ENCODE measurements at places on chromosomes 4 and X.

- no peak for DNase-seq
Measured at GRCh38 chrX:149152941-149153340, 352.2 kb downstream of the IDS start.

DNA sequence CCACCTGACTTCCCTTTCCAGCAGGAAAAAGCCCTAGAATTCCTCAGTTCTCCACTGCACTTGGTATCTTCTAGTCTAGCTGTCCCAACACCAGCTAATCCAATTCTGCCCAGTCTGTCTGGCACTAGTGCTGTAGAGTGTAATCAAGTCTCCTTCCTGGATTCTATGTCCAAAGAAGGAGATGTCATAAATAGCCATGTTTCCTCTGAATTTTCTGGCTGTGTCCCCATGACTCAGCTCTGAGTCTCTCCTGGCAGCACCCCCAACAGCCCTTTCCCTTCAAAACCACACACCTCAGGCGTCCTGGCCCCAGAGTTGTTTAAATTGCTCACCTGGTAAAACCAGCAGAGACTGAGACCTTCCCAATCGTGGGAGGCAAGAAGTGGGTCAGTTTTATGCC lies 197.2 kb downstream of the GRXCR1 start:
- peak; percentile 50 for DNase-seq

DNA sequence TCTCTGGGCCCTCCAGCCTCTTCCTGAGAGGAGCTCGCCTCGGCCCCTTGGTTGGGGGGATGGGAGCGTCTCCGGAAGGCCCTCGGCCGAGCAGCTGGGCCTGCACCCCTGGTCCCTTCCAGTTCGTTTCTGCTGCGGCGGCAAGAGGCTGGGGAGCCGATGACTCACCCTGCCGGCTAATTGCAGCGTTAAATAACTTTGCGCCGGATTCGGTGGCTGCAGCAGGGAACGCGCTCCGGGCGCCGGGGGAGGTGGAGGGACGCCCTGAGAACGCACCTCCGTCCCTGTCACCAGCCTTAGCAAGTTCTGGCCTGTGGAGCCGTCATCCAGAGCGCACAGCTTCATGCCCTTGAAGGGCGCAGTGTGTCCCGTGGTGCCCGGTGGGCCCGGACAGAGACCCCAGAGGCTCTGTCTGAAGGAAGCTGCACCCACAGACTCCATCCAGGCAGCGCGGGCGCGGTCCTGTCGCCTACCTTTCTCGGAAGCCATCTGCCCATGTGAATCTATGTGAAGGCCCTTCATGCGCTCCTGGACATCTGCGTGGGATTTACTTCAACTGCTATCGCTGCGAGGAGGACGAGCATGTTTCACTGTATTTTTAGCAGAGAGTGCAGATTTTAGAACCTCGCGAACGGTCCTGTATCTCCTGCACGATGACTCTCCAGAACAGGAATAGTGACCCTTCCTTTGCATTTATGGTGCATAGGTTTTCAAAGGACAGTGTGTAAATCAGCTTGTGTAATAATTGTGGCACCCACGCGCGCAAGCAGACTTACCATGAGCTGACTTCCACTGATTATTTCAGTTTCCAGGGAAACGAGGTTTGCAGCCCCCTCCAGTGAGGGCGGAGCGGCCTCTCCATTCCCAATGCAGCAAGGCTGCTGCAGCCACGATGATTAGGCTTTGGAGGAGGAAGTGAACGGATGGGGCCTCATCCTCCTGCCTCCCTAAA lies 1.7 kb upstream of the TMEM271 start:
- DNase-seq: no peak

DNA sequence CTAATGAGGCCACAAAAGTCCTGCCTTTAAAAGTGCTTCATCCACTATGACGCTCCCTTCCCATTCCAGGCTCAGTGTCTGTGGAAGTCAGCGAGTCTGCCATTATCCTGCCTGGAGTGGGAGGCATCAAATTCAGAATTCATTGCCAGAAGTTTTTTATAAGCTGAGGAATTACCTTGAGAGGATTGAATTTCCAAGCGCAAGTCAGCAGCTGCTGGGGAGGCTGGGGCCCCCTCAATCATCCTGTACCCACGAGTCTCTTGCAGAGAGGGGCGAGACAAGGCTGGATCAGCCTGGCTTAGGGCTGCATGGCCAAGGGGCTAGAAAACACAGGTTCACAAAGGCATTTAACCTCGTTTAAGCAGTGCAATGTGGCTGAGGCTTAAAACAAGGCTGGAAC lies 170.5 kb upstream of the NOCT start:
- no peak for DNase-seq

GRCh38 chr4:141706445-141706844 lies 70.1 kb downstream of the IL15 start:
- DNase-seq: no peak

DNA sequence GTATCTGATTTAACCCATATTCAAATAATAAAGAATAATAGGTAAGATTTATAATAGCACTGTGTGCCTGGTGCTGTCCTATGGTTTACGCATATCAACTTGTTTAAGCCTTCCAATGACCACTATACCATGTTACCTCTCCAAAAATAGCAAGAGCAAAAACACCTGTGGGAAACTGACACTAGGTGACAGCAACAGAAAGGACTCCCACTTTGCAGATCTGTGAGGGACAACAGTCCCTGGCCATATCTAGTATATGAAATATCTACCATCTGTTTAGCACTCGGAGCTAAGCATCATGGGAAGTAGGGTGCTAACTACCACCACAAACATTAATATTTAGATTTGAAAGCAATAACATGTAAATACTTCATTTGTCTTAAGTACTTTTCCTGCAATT lies 55.7 kb upstream of the TXK start:
- no peak for DNase-seq

- no peak for DNase-seq
Measured at GRCh38 chr4:5474756-5475155, 233.6 kb downstream of the EVC2 start.

- no peak for DNase-seq
Measured at GRCh38 chrX:124018023-124018422, 56.5 kb downstream of the STAG2 start.

DNA sequence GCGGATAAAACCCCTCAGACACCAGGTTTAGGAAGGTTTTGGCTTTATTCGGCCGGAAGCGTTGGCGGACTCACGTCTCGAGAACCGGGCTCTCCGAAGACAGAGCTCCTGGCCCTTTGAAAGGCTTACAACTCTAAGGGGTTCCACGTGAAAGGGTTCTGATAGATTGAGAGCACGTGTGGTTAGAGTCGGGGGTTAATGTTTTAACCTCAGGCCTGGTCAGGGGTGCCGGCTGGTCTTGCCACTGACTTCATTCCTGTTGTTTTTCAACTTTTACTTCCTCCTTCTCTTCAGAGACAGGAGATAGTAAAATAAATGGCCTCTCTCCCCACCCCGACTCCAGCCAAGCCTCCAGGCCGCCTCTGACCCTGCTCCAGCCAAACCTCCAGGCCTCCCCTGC lies 4.7 kb upstream of the ASMT start:
- DNase-seq: no peak

DNA sequence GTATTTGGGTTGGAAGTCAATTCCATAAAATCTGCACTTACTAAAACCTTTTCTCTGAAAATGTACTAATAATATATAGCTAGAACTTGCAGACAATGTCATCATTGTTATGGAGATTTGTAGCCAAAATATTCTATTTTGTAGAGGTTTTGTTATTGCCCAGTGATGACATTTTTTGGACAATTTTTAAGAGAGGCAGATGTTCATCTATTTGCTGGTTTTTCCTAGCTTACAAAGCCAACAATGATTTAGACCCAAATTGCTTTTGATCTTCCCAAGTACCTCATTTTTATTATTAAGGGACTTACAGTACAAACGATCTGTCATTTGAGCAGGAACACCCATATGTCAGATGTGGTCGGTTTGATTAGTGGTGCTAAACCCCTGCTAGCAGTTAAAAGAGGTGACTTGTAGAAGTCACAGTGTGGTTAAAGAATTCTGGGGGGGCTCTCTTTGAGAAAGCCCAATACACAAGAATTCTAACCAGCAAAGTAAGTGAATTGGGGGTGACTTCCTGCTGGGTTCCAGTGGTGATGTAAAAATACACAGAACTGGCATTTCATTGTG lies 136.2 kb downstream of the KIT start:
- DNase-seq: no peak

- no peak for DNase-seq
Measured at GRCh38 chr4:22668702-22669101, 24.0 kb upstream of the GBA3 start.

- no peak for DNase-seq
Measured at GRCh38 chr4:161929956-161930355, 233.8 kb downstream of the FSTL5 start.

GRCh38 chrX:2325076-2325784 lies 175.5 kb downstream of the DHRSX start:
- DNase-seq: no peak

GRCh38 chr4:99810536-99810935 lies 6.1 kb upstream of the DAPP1 start:
- DNase-seq: no peak

DNA sequence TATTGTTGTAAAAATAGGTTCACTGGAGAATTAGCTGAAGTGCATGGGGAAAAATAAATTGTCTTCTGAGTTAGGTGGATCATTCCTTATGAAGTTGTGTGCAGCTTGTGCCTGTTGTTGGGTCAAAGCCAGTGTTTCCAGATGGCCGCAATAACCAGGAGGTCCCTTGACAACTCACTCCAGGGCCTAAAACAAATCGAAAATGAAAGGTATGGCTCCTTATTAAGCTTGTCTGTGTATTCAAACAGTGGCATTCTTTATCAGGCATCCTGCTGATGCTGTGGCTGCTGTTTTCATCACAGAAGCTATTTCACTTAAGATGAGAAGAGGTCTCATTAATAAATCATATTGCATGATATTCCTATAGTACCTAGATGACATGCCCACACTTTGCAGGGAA lies 80.2 kb downstream of the GRIA2 start:
- no peak for DNase-seq

- DNase-seq: peak; percentile 81
Measured at GRCh38 chrX:16826207-16826606, 39.9 kb downstream of the TXLNG start.

DNA sequence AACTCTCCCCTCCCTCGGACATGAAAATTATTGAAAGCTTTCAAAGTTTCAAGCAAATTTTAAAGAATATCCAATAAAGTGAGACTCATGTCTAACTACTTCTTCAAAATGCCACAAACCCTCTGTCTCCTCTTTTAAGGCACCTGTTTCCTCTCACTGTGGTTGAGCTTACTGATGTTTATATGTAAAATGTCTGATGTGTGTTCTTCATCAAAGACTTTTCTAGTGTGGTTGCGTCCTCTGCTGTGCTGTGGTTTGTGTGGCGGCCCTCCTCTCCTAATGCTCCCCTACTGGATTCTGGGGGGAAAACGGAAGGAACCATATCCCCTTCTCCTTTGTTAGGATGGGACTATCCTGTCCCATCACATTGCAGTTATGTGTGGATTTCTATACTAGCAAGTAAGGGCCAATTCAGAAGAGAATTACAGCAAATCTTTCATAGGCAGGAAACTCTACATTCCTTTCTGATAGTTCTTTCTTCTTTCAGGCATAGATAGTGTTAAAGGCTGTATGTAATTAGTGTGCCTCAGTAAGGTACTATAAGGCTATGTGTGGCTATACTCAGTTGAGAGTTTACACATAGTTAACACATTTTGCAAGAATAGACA lies 221.0 kb upstream of the GPRIN3 start:
- no peak for DNase-seq

- DNase-seq: no peak
Measured at GRCh38 chrX:97553833-97554232, 670.1 kb downstream of the RPA4 start.

- no peak for DNase-seq
Measured at GRCh38 chr4:38923746-38924145, 56.1 kb downstream of the FAM114A1 start.

GRCh38 chrX:38937400-38937799 lies 136.1 kb downstream of the MID1IP1 start:
- no peak for DNase-seq

DNA sequence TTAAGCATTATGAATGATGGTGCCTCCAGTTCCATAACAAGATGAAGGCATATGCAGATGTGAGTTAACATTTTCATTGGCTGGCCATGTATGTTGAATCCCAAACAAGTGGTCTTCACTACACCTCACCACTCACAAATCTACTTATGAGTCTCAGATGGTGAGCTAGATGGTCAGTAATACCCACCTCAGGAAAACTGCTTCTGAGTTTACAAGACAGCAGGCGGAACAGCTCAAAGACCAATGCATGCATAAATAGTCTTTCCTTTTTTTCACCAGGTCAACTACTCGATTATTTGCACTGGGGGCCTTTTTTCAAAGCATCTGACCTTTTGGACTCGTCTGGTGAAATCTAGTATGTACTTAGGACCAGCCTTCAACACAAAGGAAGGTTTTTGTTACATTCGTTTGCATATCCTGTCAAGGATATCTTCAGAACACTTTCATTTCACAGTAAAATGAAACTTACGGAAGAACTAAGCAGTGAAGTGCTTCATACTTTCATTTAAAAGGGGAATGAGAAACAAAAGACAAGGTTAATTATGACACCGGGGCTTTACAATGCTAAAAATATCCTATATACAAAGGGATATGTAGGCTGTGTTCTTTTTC lies 23.1 kb upstream of the TLR7 start:
- no peak for DNase-seq

GRCh38 chr4:11898796-11899195 lies 470.1 kb upstream of the HS3ST1 start:
- DNase-seq: no peak

DNA sequence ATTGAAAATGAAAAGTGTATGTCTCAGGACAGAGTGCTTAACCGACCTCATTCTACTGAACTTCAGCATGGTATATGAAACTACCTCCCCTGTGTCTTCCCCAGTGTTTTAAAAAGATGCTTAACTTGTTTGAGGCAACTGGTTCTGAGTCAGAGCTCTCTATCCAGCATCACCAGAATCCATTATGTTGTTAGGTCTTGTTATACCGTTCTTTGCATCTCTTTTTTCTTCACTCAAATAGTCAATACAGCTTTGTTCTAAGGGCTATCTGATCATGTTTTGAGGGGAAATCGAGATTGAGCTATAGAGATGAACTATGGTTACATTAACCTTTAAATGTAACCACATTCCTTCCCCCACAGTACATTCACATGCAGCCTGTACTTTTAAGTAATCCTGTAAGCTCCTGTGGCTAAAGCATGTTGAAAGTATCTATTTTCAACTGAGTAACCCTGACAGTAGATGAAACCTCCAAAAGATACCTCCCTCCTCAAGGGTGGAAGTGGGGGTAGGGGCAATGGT lies 514.4 kb downstream of the RPA4 start:
- DNase-seq: no peak

Measured in RKO (cell line).